ENCODE measurements at places on chromosomes 16 and 17.

DNA sequence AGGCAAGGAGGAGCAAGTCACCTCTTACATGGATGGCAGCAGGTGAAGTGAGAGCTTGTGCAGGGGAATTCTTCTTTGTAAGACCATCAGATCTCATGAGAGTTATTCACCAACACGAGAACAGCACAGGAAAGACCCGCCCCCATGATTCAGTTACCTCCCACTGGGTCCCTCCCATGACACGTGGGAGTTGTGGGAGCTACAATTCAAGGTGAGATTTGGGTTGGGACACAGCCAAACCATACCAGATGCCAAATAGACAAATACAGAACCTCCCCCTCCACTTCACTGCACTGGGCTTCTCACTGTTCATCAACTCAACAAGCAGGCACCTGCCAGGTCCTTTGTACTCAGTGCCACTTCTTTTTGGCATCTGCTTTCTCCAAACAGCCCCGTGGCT, 100.2 kb downstream of the WSCD1 start:
- H3K36me3 ChIP-seq = no peaks in the 10 kb centered on the region
- no peak for DNase-seq
- no peak overlapping the region for H3K27ac ChIP-seq
- no peaks in the 10 kb centered on the region for H3K4me1 ChIP-seq

GRCh38 chr17:50329716-50330115, 16.2 kb upstream of the XYLT2 start:
- H3K27ac ChIP-seq = no peak overlapping the region
- peaks cover 11% of the 10 kb centered on the region for H3K4me1 ChIP-seq
- DNase-seq = no peak
- peaks cover 8% of the 10 kb centered on the region for H3K27me3 ChIP-seq
- H3K36me3 ChIP-seq = no peaks in the 10 kb centered on the region

DNA sequence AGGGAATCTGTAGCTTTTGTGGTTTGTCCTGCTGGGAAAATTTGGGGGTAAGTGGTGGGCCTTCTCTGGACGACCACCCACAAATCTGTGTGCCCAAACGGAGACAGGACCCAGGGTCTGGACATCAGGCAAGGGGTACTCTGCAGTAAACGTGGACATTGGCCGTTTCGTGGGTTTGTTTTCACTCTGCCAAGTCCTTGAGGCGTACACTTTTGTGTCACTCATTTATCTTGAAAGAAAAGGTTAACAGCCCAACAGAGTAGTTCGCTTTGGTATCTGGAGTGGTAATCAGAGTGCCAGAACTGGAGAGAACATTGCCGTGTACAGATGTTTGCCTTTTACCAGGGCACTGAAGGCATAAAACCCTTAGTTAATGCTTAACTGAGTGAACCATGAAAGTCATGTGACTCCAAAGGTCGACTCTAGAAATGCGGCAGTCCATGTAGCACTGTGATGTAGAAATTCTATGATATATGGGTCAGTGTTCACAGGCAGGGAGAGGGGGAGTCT, 15.4 kb downstream of the NAA60 start:
- H3K4me3 ChIP-seq = peak overlapping the region; percentile 85
- H3K27ac ChIP-seq = peak overlapping the region; percentile 81
- H3K4me1 ChIP-seq = peaks cover 53% of the 10 kb centered on the region
- H3K36me3 ChIP-seq = peaks cover 9% of the 10 kb centered on the region
- no peaks in the 10 kb centered on the region for H3K27me3 ChIP-seq

GRCh38 chr16:85921026-85921425, 22.1 kb downstream of the IRF8 start:
- H3K27ac ChIP-seq = peak overlapping the region; percentile 32
- no peak overlapping the region for H3K4me3 ChIP-seq
- H3K36me3 ChIP-seq = peaks cover 71% of the 10 kb centered on the region
- H3K4me1 ChIP-seq = peaks cover 56% of the 10 kb centered on the region

- H3K36me3 ChIP-seq = no peaks in the 10 kb centered on the region
- DNase-seq = peak; percentile 60
- H3K27me3 ChIP-seq = peaks cover 12% of the 10 kb centered on the region
- peak overlapping the region; percentile 68 for H3K4me3 ChIP-seq
- no peak overlapping the region for H3K27ac ChIP-seq
- H3K4me1 ChIP-seq = peaks cover 14% of the 10 kb centered on the region
Observed at GRCh38 chr16:57092786-57093411, 516 bp downstream of the CPNE2 start.

GRCh38 chr16:58280846-58281301, 14.0 kb downstream of the PRSS54 start:
- H3K36me3 ChIP-seq = no peaks in the 10 kb centered on the region
- peaks cover 11% of the 10 kb centered on the region for H3K27me3 ChIP-seq
- H3K27ac ChIP-seq = no peak overlapping the region
- H3K4me3 ChIP-seq = no peak overlapping the region

- H3K4me1 ChIP-seq = peaks cover 5% of the 10 kb centered on the region
- H3K27me3 ChIP-seq = peaks cover 2% of the 10 kb centered on the region
- H3K36me3 ChIP-seq = no peaks in the 10 kb centered on the region
- H3K4me3 ChIP-seq = peak overlapping the region; percentile 67
Observed at GRCh38 chr17:19743101-19744100, 4.7 kb downstream of the ALDH3A1 start.

DNA sequence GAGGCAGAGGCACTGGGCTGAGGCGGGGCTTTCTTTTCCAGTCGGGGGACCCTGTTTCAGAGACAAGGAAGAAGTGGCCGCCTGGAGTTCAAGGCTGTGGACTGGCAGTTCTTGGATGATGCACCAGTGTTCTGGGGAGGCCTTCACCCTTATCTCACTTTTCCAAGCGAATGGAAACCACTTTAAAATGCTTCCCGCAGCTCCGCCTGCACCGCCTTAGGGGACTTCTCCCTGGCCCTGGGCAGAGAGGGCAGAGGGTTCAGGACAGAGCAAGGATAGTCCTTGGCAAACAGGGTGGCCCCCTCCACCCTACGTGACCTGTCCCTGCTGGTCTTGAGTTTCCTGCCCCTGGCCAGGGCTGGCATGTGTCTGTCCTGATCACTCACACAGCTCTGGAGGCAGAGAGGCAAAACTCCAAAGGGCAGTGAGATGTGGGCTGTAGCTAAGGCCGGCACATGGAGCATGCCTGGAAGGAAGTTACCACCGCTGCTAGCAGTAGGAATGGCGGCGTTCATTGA, 20.6 kb downstream of the RTN4RL1 start:
- H3K27me3 ChIP-seq = peaks cover 8% of the 10 kb centered on the region
- no peaks in the 10 kb centered on the region for H3K36me3 ChIP-seq
- no peak overlapping the region for H3K27ac ChIP-seq
- no peak overlapping the region for H3K4me3 ChIP-seq
- DNase-seq = no peak

- no peak for DNase-seq
- H3K36me3 ChIP-seq = no peaks in the 10 kb centered on the region
- no peak overlapping the region for H3K27ac ChIP-seq
- H3K4me1 ChIP-seq = no peaks in the 10 kb centered on the region
- H3K4me3 ChIP-seq = no peak overlapping the region
Observed at GRCh38 chr17:79624718-79625478, 14.0 kb upstream of the RBFOX3 start.

DNA sequence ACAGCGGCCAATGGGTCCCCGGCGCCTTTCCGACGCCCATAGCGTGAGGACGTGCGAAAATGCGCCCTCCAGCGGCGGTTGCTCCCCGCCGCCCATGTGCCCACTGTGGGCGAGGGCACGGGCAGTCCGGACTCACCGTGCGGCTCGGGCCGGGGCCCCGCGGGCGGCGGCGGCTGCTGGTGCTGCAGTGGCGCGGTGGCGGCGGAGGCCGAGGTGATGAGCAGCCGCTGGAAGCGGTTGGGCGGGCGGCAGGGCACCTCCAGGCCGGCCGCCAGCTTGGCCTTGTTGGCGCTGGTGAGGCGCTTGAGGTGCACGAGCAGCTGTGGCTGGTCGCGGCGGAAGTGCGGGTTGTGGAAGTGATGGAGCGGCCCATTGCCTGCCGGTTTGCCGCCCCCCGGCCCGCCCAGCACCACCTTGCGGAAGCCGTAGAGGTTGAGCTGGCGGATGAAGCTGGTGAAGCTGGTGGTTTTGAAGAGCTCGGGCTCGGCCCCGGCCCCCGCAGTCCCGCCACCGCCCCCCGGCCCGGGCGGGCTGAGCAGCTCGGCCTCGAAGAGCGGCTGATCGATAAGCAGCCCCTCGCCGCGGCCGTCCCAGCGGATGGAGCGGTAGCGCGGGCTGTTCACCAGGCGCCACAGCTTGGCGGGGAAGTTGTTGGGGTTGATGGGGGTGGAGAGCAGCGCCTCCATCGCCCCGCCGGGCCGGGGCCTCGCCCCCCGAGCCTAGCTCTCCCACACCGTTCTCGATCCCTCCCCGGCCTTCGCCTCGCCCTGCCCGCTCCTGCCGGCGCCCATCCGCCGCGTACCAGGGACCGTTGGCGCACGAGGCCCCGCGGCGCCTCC, at the start of gene HSF5:
Gene HSF5 (minus strand): TSS at position 820 of the 839 bp plus-strand sequence. CDS start 134 bp downstream, at position 686.
- H3K36me3 ChIP-seq = peaks cover 45% of the 10 kb centered on the region
- peak within 1 kb of the TSS; percentile 42 for H3K27ac ChIP-seq
- H3K27me3 ChIP-seq = no peaks in the 10 kb centered on the region
- peak within 1 kb of the TSS; percentile 62 for H3K4me3 ChIP-seq
- peak; percentile 78 for DNase-seq

DNA sequence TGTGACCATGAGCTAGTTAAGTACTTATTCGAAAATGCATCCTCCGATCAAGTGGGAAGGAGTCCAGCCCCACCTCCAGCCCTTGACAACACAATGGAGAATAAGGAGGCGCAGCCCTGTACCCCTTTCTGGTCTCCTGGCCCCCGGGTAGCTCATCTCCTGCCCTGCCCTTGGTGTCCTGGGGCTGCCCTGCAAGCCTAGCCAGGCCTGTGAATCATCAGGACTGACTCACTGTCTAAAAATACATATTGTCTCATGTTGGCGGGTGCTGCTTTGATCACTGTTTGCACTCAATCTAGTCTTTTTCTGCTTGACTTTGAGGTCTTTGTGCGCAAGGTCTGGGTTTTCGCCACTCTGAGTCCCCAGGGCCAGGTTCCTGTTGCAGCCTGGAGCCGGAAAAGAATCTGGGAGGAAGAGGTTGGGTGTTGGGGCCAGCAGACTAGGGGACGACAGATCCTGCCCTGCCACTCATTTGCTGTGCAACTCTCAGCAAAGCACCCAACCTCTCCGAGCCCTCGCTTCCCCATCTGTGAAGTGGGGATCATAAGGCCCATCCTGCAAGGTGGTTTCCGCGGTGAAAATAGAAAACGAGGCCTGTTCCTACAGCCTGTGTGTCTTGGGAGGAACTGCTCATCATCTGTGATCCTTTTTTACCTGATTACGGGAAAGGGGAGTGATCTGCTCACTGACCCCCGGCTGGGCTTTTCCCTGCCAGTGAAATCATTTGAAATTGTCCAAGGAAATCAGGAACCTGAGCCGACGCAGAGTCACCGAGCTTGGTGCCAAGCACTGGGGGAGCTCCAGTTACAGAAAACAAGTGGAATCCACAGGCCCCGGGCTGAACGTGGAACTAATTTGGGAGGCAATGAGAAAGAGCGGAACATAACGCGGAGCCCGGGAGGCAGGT, 230.4 kb downstream of the PARN start:
- peaks cover 2% of the 10 kb centered on the region for H3K27me3 ChIP-seq
- DNase-seq = no peak
- H3K4me1 ChIP-seq = peaks cover 3% of the 10 kb centered on the region
- no peaks in the 10 kb centered on the region for H3K36me3 ChIP-seq

DNA sequence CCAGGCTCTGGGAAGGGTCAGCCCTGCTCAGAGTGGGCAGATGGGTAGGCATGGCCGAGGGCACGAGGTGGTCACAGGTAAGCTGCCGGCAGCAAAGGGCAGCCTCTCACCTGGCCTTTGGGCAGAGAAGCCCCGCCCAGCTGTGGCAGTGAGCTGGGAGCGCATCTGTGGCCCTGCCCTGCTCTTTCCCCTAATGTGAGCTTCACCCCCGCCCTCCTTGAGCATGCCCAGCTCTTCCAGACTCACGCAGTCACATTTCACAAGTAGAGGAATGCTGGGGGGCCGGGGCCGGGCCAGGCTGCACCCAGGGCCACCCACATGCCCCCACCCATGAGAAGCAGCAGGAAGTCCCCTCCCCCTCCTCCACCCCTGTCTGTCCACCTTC, 40.7 kb upstream of the SLC38A10 start:
- H3K4me3 ChIP-seq = no peak overlapping the region
- no peaks in the 10 kb centered on the region for H3K36me3 ChIP-seq
- H3K4me1 ChIP-seq = no peaks in the 10 kb centered on the region
- no peak overlapping the region for H3K27ac ChIP-seq

GRCh38 chr17:2266045-2266864, 37.3 kb downstream of the SMG6 start:
- peak; percentile 82 for DNase-seq
- peaks cover 2% of the 10 kb centered on the region for H3K27me3 ChIP-seq
- peaks cover 43% of the 10 kb centered on the region for H3K36me3 ChIP-seq
- H3K27ac ChIP-seq = peak overlapping the region; percentile 98

DNA sequence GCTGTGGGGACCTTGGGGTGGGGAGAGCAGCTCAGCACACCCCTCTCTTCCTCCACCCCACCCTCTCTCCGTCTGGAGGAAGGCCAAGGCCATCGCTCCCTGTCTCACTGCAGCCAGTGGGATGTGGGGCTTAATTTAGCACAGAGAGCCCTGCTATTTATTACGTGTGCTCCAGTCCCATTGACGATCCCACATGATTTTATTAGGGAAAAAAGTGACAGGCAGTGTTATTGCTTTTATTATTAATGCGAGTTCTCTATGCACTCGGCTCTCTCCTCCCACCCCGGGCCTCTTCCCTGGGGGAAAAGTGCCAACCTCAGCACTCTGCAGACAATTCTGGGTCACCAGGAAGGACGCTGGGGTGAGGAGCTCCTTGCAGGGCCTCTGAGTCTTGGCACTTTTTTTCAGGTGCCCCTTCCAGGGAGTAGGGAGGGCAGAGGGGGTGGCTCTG, 57.3 kb downstream of the MGAT5B start:
- DNase-seq = no peak
- no peak overlapping the region for H3K27ac ChIP-seq
- H3K4me3 ChIP-seq = no peak overlapping the region

DNA sequence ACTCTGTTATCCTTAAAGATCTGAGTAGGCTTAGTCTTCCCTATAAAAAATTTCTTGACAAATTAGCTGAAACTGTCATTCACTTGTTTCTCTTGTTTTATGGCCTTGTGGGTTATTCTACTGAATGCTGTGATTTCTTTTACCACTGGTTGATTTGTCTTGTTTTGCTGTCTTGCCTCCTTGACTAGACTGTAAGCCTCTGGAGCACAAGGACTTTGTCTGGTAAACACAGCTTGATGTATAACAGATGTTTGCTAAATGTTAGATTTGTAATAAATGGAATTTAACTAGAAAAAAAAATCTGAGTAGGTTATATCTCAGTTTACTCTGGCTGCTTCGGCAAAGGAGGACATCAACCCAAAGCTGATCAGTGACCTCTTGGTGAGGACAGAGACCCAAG, 21.6 kb downstream of the VAC14 start:
- no peaks in the 10 kb centered on the region for H3K27me3 ChIP-seq
- no peak overlapping the region for H3K4me3 ChIP-seq
- H3K4me1 ChIP-seq = no peaks in the 10 kb centered on the region
- DNase-seq = no peak
- H3K27ac ChIP-seq = no peak overlapping the region
- H3K36me3 ChIP-seq = peaks cover 47% of the 10 kb centered on the region

All from activated naive CD8-positive, alpha-beta T cell treated with anti-CD3 and anti-CD28 coated beads, Interleukin-2, amount 50 U/mL, for 24 hours (primary cell).